Psoas muscle (tissue), 8 donors: ENCODE measurements at places on chromosomes 3 and 15. TPM values are rescaled to one million over a fixed set of nuclear protein-coding genes. Genes with fewer than 3 reads are reported as not detected.

RAB43 gene
- total RNA-seq = 5.1 TPM

GRCh38 chr3:40166997-40167396, 142.5 kb upstream of the EIF1B start:
- no peak overlapping the region for H3K4me3 ChIP-seq
- no peak overlapping the region for H3K27ac ChIP-seq
- DNase-seq = no peak
- H3K36me3 ChIP-seq = no peaks in the 10 kb centered on the region
- H3K27me3 ChIP-seq = no peaks in the 10 kb centered on the region
- H3K4me1 ChIP-seq = no peaks in the 10 kb centered on the region

DNA sequence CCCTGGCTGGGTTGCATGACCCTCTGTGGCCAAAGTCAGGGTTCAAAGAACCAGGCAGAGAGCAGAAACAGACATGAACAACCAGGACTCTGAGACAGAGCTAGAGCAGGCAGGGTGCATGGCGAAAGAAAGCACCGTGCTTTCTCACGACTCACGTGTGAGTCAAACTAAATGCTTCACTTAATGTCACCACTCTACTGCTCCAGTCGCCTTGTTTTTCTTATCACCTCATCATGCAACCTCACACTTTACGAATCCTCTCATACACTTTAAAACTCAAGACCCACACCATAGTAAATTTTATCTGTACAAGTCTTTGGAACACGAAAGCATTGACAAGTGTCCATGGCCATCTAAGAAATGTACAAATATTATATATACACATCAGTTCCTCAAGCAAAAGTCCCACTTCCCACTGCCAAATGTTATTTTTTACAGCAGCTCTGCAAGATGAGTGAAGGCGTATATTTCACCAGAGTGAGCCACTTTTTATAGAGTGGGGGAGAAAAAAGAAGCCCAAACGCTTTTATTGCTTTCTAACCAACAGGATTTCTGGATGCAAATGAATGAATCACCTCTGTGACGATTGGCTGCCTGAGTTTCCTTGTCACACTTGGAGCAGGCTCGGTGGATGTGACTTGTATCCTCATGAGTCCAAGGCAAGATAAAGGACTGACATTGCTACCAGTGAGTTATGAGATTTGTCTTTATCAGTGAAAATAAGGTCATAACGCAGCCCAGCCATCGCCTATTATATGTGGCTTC, 16.0 kb upstream of the MEGF11 start:
- no peak for DNase-seq
- no peaks in the 10 kb centered on the region for H3K36me3 ChIP-seq

FAM81A gene
- 0.32 TPM for total RNA-seq

DNA sequence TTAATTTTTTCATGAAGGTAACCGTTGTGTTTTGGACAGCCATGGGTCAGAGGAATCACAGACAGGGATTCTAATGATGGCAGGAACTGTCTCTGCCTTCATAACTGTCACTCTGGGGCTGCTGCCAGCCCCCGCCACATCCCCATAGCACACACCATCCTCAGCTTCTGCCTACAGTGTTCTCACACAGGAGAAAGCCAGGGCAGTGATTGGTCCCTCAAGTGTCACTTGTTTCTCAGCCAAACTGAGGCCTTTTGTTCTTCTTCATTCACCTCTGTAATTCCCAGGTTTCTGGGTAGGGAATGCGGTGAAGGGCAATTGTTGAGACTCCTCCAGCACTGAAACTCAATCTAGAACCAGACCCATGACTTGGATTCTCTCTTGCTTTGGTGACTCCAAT, 65.4 kb upstream of the C3orf80 start:
- H3K27ac ChIP-seq = no peak overlapping the region
- H3K4me1 ChIP-seq = no peaks in the 10 kb centered on the region
- no peak for DNase-seq
- no peaks in the 10 kb centered on the region for H3K27me3 ChIP-seq
- no peaks in the 10 kb centered on the region for H3K36me3 ChIP-seq

DNA sequence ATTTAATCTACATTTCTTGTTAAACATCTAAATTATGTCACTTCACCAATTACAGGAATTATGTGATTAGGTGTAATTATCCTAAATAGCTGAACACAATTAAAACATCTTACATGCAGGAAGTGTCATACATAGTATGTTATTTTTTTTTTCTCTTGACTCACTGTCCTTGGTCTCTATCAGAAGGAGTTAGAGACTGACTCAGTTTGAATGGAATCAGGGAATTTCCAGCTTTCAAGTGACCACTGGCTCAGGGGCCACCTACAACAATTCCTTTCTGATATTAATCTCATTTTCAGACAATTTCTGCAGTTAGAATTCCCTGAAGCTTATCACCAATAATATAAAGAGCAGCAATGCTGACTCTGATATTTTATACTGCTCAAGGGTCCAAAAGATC, 400.7 kb downstream of the ROBO1 start:
- H3K27ac ChIP-seq = no peak overlapping the region
- H3K4me1 ChIP-seq = no peaks in the 10 kb centered on the region
- no peaks in the 10 kb centered on the region for H3K27me3 ChIP-seq
- DNase-seq = no peak
- H3K4me3 ChIP-seq = no peak overlapping the region
- H3K36me3 ChIP-seq = no peaks in the 10 kb centered on the region

- no peak overlapping the region for H3K4me3 ChIP-seq
- H3K4me1 ChIP-seq = no peaks in the 10 kb centered on the region
- no peak for DNase-seq
- H3K36me3 ChIP-seq = no peaks in the 10 kb centered on the region
- H3K27me3 ChIP-seq = no peaks in the 10 kb centered on the region
- H3K27ac ChIP-seq = no peak overlapping the region
Observed at GRCh38 chr3:40097131-40098117, 212.1 kb upstream of the EIF1B start.

DNA sequence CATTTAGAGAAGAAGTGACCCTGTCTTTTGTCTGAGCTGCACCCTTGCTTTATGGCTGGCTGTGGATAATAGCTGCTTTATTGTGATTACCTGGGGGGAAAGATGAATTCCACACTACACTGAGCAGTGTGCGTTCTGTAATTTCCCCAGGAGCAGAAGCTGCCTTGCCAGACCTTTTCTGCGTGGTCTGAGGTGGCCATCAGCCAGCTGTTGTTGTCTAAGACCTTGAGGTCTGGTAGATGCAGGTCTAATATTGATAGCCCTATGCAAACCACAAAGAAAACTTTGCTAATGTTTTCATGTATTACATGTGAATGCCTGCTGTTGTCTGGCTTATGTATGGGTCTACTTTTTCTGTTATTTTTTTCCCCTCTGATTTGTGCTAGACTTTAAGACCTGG, 144.6 kb downstream of the THSD4 start:
- H3K36me3 ChIP-seq = no peaks in the 10 kb centered on the region
- no peaks in the 10 kb centered on the region for H3K4me1 ChIP-seq
- H3K4me3 ChIP-seq = no peak overlapping the region
- DNase-seq = no peak
- H3K27me3 ChIP-seq = no peaks in the 10 kb centered on the region
- no peak overlapping the region for H3K27ac ChIP-seq

RASGRF1 gene
- total RNA-seq = not detected

DNA sequence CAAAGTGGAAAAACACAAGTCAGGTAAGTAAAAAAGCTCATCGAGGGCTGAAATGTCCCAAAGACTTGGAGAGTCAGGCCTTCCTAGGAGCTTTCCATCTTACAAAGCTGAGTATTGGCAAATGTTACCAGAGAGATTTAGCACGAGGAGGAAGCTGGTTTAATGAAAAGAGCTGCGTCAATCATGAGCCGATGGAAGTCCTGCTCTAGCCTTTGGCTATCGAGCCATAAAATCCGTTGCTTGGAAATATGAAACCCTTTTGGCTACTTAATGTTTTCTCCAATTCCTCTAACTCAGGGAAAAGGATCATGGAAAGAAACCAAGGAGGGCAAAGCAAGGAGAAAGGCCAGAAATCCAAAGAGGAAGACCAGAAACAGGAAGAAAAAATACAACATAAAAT, 1074.6 kb downstream of the FHIT start:
- H3K27ac ChIP-seq = no peak overlapping the region
- no peak for DNase-seq
- H3K4me1 ChIP-seq = no peaks in the 10 kb centered on the region
- H3K27me3 ChIP-seq = no peaks in the 10 kb centered on the region
- H3K36me3 ChIP-seq = no peaks in the 10 kb centered on the region

CPB1 gene
- 0.88 TPM for total RNA-seq

GRCh38 chr3:192772240-192772894, 45.0 kb upstream of the FGF12 start:
- no peaks in the 10 kb centered on the region for H3K36me3 ChIP-seq
- no peak for DNase-seq
- no peaks in the 10 kb centered on the region for H3K4me1 ChIP-seq
- H3K27me3 ChIP-seq = no peaks in the 10 kb centered on the region
- no peak overlapping the region for H3K4me3 ChIP-seq
- no peak overlapping the region for H3K27ac ChIP-seq

KCNAB1 gene
- 3.1 TPM for total RNA-seq

GRCh38 chr3:117246771-117247555, 537.4 kb downstream of the TUSC7 start:
- H3K27me3 ChIP-seq = no peaks in the 10 kb centered on the region
- DNase-seq = no peak
- no peaks in the 10 kb centered on the region for H3K36me3 ChIP-seq

DNA sequence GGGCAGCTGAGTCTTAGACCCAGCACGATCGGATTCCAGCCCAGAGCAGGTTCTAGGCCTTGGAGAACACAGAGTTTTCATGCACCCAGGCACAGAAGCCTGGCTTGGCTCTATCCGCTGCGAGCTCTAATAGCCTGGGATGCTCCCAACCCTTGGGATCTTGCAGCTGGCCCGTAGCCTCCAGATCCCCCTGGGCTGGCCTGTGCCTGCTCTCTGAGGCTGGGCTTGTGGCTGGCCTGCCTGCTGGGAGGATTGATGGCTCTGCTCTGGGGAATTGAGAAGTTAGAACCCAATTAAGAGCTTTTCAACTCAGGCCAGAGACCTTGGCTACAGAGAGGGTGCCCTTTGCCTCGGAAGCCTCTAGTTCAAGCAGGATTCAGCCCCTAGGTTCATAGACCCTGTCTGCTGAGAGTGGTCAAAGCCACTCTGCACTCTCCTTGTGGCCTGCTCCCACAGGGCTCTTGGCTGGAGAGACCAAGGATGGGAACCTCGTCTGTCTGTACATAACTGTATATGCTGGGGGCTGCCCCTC, 64.4 kb downstream of the MAGEF1 start:
- H3K27me3 ChIP-seq = no peaks in the 10 kb centered on the region
- DNase-seq = no peak
- no peak overlapping the region for H3K27ac ChIP-seq
- no peaks in the 10 kb centered on the region for H3K36me3 ChIP-seq
- no peak overlapping the region for H3K4me3 ChIP-seq

- peaks cover 64% of the 10 kb centered on the region for H3K27me3 ChIP-seq
- no peak overlapping the region for H3K27ac ChIP-seq
Observed at GRCh38 chr15:79084308-79084968, 6.1 kb downstream of the RASGRF1 start.

SYNPR gene
- total RNA-seq = not detected

GAP43 gene
- total RNA-seq = 0.56 TPM

DNA sequence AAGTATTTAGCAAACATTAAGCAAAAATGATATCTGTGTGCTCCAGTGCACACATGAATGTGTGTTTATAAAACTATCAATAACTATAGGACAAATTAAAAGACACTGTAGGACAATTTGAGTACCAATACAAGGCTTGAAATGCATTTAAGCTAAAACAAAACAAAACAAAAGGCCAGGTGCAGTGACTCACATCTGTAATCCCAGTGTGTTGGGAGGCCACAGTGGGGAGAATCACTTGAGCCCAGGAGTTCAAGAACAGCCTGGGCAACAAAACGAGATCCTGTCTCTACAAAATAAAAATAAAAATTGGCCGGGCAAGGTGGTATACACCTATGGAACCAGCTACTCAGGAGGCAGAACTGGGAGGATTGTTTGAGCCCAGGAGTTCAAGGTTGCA, 50.7 kb downstream of the CSNK1G1 start:
- DNase-seq = no peak
- no peak overlapping the region for H3K27ac ChIP-seq
- H3K4me1 ChIP-seq = no peaks in the 10 kb centered on the region
- H3K27me3 ChIP-seq = no peaks in the 10 kb centered on the region

MORC1 gene
- total RNA-seq = not detected

SPINK8 gene
- total RNA-seq = not detected

FANCD2OS gene
- total RNA-seq = not detected

GRCh38 chr3:59809710-59810444, 760.1 kb upstream of the CFAP20DC start:
- no peaks in the 10 kb centered on the region for H3K27me3 ChIP-seq
- no peak overlapping the region for H3K4me3 ChIP-seq
- no peak overlapping the region for H3K27ac ChIP-seq
- DNase-seq = no peak

DNA sequence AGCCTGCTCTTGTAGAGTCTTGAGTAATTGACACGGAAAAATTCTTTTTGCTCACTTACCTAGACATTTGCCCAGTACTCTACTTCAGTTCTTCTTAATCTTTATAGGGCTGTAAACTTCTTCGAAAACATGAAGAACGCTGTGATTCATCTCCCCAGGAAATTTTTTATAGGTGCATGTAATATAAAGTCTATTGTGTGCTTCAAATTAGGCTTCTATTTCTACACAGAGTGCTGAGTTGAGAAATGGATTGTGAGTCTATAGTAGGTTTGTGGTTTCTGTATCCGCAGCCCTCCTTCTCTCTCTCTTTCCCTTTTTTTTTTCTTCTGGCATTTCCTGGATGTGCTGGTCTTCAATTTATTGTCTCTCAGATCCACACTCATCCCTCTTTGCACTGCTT, 183.3 kb upstream of the DCBLD2 start:
- H3K4me3 ChIP-seq = no peak overlapping the region
- H3K36me3 ChIP-seq = no peaks in the 10 kb centered on the region
- H3K27me3 ChIP-seq = no peaks in the 10 kb centered on the region
- H3K27ac ChIP-seq = no peak overlapping the region
- no peak for DNase-seq

LTF gene
- 3.8 TPM for total RNA-seq

DNA sequence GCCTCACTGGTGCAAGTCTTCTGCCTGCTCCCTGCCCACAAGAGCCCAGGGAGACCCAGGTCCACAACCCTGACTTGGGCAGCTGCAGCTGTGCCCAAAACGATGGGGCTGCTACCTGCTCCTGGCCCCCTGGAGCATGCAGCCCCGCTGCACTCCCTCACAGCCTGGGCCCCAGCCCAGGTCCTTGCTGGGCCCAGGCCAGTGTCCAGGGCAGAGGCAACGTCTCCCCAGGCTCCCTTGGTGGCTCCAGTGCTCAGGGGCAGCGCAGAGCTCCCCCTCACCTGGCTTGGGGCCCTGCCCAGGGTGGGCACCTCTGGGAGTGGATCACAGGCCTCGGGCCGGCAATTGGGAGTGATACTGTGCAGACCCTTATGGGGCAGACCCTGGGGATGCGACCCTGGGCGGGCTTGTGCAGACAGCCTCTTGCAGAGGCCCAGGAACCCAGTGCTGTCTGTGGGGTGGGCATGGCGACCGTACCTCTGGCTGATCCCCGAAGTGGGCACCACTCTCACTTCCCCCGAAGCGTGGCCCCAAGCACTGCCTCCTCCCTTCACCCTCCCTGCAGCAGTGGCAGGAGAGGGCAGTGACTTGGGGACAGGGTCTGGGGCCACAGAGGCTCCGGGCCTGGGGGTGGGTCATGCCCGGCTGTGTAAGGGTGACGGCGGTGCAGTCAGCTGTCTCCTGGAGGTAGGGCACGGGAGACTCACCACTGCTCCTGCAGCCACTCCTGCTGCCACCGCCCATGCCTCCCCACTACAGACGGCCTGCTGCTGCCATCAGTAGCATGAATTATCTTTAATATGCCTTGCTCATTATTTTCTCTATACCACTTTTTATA, 255.9 kb downstream of the DOCK3 start:
- H3K36me3 ChIP-seq = no peaks in the 10 kb centered on the region
- no peak overlapping the region for H3K27ac ChIP-seq
- H3K4me1 ChIP-seq = no peaks in the 10 kb centered on the region
- no peaks in the 10 kb centered on the region for H3K27me3 ChIP-seq
- no peak for DNase-seq

PRR20G gene
- total RNA-seq = not detected

GOLGA6D gene
- total RNA-seq = not detected

EPHA6 gene
- total RNA-seq = not detected

LMCD1 gene
- total RNA-seq = 340 TPM
